Stimulated activated memory B cell treated with anti-CD40 and anti-IgM and Interleukin-4, amounts not matched to agents 10 μg/mL and 1 μg/mL and 100 μg/mL, for 72 hours (primary cell): ENCODE measurements at places on chromosomes 5 and 9.

GRCh38 chr9:91659529-91660495, 236.2 kb upstream of the NFIL3 start:
- ATAC-seq = no peak

DNA sequence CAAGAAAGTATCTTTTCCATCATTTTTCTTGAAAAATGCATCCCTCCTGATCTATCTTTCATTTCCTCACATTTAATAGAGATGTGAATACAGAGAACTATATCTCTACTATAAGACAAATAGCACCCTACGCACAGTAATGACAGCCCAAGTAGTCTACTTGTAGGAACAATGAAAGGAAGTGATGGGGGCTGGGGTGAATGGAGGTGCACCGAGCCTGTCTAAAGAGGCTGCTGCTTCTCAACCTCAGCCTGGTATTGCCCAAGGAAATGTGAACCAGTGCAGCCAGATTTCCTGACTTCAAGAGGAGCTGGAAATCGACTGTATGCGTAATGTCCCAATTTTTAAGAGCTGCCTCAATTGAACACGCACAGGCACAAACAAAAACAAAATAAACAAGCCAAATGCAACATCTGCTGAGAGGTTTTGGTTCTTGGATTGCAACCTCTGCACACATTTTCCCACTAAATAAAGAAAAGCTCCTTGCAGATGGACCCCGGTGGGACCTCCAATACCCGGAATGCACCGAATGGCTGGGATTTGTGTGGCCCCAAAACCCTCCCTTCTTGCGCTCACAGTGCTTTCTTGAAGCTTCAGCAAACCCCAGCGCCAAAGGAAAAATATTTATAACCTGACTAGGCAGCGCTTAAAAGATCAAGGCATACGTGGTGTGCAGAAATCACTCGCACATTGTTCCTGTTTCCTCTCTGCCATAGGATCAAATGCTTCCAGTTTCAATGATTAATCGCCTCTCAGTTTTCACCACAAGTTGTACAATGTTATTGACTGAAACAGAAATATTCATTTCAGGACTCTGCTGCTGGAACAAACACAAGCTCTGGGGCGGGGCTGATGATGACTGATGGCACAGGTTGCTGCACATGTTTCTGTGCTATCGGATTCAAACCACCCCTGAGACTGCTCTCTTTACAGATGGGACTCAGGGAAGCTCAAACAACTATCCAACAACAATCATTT, 68.3 kb downstream of the KCNIP1 start:
- ATAC-seq = peak; percentile 67

GRCh38 chr9:92278110-92278509, 15.4 kb downstream of the IARS1 start:
- no peak for ATAC-seq

- no peak for ATAC-seq
Measured at GRCh38 chr9:88614359-88614758, 79.4 kb downstream of the NXNL2 start.

GRCh38 chr9:72038408-72038807, 22.0 kb downstream of the C9orf57 start:
- no peak for ATAC-seq

DNA sequence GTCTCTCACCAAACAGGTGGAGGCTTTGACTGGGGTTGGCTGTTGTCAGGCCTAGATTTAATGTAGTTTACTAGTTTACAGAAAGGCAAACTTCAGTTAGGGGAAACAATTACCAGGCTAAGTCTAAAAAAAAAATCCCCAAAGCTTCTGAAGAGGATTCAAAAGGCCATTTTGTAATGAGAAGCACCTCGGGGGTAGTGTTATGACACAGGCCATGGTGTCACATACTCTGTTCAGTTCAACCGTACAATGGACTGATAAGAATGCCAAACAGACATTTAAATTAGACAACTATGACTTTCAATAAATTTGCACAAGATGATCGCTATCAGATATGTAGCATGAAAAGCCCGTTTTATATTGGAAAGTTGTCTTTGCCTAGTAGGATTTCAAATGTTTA, 120.1 kb upstream of the PCA3 start:
- peak; percentile 61 for ATAC-seq

- no peak for ATAC-seq
Measured at GRCh38 chr5:178388386-178389025, 155.9 kb upstream of the PHYKPL start.

GRCh38 chr5:34553581-34553980, 102.5 kb upstream of the RAI14 start:
- ATAC-seq = no peak

- no peak for ATAC-seq
Measured at GRCh38 chr9:8963885-8964284, 1164.3 kb upstream of the DMAC1 start.

DNA sequence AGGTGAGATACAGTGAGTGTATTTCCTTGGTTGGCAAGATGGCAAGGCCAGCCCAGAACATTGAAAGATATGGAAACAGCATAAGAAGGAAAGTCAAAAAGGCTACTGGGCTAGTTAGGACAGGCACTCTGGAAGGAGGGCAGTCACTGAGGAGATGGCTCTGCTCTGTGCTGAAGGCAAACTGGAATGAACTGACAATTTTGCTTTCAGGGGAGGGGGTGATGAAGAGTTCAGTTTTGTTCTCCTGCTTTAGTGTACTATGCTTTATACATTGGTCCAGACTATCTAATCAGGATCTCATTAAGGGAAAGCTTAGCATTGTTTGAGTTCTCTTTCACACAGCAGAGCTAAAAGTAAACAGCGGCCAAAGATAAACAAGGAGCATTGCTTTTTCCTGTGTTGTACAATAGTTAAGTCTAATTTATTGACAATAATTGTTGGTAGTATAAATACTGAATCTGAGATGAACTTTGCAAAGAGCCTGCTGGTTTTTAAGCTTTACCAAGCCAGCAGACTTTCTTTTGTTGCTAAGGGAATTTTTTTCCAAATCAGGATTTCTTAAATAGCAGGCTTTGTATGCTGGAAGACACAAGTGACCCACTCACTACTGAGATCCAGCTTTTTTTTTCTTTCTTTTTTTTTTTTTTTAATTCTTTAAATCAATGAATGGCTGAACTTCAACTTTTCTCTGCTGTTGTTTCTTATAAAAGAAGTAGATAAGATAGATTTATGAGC, 355.5 kb downstream of the ARRDC3 start:
- peak; percentile 32 for ATAC-seq

DNA sequence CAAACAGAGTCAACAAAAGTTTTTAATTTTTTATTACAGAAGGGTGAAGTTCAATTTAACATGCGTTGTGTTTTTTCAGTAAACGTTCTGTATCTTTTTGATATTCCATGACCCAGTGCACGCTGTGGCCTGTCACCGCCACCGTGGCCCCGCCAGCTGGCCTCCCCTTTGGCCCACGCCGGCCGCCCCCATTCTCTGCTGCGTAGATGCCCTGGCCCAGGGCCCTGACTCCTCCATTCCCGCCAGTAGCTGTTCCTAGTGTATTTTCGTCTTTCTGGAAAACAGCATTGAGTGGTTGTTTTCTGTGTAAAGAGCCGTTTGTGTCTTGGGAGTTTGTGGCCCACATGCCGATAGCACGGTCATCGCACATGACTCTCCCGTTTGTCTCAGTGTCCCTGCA, 6.1 kb downstream of the RNU6ATAC start:
- no peak for ATAC-seq

DNA sequence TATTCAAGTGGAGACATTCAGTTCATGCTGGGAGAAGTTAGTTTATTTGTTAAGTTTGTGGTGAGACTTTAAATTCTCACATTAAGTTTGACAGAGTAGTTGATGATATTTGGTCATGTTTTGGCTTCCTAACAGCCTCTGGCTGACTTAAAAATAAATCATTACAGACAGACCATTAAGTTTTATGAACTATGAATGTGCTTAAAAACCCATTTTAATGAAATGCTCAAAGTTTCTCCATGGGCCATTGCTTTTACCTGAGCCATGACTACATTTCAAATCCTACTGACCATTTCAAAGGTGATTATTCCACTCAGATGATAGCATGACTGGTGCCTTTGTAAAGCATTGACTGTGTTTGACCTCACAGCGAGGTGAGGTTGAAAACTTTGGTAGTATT, 192.7 kb downstream of the LRRC70 start:
- ATAC-seq = no peak

DNA sequence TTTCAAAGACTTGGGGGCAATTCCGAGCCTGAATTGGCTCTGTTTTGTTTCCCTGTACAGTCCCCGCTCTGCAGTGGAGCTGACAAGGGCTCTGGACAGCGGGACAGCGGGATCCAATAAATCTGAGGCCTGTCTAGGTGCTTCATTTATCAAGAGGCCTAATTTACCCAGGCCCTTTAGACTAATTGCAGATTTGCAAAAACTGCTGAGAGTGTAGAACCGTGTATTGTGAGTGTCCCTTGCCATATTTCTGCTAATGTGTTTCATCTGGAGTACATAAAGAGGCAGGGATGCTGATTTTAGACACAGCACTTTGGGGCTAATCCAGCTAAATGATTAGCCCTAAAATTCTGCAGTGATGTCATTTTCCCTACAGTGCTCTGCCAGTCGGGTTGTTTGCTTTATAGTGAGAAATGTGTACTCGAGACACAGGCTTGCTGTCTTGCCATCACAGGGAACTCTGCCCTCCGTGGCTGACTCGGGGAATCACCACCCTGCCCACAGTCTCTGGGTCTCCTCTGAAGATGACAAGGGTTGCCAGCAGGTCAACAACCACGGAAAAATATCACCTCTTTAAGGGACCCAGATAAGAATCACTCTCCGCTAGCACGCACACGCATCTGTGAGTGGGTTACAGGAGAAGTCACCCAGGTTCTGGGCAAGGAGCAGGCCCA, 592.0 kb downstream of the BNC2 start:
- no peak for ATAC-seq

DNA sequence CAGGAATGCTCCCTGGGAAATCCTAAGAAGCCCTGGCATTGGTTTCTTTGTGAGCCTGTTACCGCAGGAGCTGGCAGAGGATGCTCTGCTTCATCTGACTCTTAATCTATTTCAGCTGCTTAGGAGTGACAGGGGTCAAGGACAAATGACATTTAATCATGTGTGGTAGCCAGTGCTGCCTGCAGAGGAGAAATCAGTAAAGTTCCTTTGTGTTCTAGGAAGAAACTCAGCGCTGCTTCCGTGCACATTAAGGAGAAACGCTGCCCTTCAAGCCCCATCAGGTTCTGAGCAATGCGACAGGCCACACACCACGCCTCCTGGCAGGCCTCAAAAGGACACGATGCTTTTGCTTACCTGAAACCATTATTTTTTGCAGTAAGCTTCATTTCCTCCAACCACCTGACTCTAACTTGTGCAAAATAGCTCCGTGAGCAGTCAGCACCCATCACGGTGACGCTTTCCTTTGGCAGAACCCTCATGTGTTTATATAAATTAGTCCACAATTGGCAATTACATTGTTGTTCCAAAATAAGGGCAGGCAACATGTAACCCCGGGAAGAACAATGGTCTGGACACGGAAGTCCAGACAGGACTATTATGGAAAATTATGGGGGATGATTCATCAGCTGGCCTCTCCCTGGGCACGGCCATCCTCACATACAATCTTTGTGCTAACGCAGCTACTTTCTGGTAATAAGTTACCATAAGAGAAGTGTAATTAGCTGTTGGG, 387.9 kb upstream of the DAP start:
- ATAC-seq = no peak

DNA sequence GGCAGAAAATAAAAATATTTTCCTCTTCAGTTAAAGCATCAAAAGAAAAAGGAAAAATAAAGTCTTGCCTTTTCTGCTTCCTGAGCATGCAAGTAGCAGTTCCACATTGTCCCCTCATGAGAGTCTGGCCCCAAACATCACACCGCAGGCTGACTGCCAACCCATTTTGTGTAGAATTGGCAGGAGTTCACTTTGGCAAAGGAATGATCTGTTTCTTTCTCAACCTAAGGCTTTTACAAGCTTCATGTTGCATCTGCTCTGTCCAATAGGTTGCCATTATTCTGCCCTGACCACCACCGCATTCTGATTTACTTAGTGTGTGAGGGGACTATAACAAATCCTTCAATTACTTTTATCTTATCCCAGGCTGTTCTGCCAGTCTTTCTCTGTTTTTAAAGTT, 249.5 kb downstream of the ISL1 start:
- ATAC-seq = no peak

DNA sequence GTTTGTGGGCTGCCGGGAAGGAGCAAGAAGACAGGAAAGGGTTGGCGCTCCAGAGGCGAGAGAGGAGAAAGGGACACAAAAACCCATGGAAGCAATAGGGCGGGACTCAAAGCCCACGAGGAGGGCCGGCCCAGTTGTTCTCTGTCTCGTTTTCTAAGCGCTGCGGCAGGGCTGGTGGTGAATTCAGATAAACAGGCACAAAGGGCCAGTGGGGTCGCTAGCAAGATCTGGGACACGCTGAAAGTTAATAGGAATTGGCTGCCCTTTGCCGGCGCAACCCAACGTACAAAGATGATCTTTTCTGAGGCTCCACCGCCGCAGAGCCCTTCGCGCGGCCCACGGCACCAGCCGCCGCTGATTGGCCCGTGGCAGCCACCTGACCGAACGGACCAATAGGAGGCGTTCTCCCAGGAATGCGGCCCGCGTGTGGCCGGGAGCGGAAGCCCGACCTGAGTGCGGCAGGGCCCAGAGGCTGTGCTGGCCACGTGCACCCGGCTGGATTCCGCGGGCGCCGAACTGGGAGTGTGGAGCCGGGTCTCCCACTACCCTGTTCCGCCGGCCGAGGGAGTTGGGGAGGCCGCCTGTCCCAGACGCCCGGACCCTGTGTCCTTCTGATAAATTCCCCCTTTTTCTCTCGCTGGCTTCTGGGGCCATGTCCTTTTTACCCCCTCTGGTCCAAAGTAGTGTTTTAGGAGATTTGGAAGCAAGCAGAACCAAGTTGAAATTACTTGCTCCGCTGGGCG, 16.8 kb upstream of the NSD1 start:
- ATAC-seq = peak; percentile 86

GRCh38 chr5:157860898-157861890, 2.2 kb upstream of the CLINT1 start:
- ATAC-seq = peak; percentile 86

DNA sequence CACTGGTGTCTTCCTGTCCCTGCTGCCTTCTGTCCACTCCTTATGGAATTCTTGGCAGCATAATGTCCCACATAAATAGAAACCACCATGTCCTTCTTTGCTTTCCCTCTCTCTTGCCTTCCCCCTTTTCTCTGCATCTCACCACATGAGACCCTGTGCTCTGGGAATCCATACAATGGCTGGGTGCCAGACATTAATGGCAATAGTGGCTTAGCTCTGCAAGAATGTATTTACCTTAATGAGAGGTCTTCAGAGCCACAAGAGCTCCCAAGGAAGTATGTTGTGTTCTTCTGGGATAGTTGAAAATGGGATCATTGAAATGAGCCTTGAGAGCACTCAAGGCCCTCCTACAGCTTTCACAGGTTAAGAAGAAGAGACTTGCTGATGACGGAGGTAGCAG, 58.7 kb downstream of the ADAMTS16 start:
- no peak for ATAC-seq

- ATAC-seq = no peak
Measured at GRCh38 chr5:170263906-170264305, 31.1 kb downstream of the C5orf58 start.

GRCh38 chr5:169052207-169052606, 248.7 kb downstream of the SLIT3 start:
- ATAC-seq = no peak

- no peak for ATAC-seq
Measured at GRCh38 chr5:59529239-59529638, 364.3 kb downstream of the PDE4D start.
